SK-N-MC (cell line): ENCODE measurements at places on chromosomes 6 and 20.

DNA sequence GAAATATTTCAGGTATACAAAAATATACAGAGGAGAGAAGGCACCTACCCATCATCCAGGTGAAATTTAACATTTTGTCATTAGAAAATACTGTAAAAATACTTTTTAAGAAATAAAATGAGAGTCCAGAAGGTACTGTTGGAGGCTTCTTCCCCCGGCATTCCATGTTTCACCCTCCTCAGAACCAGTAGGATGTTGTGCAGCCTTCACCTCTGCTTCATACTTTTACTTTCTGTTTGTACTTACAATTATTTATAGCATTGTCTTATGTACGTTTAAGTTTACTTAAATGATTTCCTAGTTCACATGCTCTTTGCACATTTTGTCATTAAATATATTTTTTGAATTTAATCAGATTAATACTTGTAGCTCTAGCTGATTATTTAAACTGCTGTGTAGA is 30.9 kb downstream of the TMEM200A start:
- no peak for DNase-seq

- DNase-seq, result peak; percentile 39
Measured at GRCh38 chr6:158009114-158009891, 27.6 kb downstream of the SYNJ2 start.

DNA sequence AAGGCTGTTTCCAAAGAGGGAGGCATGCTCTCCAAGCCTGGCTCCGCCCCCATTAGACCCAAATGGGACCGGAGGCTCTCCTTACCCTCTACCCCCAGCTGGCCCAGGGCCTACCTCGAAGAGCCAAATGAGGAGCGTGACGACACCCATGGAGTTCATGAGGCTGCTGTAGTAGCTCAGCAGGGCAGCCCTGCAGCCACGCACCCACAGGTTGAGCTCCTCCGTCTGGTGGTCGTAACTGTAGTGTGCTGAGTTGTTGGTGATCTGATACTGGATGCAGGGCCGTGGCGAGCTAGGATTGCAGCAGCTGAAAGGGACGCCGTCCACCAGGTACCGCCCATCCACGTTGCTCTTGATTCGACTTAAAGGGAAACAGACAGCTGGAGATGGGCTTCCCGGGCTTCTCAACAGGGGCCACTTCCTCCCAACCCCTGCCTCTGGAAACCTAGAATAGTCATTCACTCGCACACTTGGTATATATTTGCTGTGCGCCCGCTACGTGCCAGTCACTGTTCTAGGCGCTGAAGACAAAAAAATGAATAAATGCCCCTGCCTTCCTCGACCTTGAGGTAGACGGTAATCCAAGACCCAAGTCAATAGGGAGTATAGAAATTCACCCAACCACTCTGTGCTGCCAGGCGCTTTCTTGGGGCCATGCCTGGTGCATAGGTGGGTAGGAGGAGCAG is 18.0 kb downstream of the PRPH2 start:
- no peak for DNase-seq

GRCh38 chr20:25624500-25624939 is 706 bp upstream of the NANP start:
- DNase-seq, result no peak

GRCh38 chr6:134046054-134046453 is 6.4 kb downstream of the SLC2A12 start:
- DNase-seq, result no peak

DNA sequence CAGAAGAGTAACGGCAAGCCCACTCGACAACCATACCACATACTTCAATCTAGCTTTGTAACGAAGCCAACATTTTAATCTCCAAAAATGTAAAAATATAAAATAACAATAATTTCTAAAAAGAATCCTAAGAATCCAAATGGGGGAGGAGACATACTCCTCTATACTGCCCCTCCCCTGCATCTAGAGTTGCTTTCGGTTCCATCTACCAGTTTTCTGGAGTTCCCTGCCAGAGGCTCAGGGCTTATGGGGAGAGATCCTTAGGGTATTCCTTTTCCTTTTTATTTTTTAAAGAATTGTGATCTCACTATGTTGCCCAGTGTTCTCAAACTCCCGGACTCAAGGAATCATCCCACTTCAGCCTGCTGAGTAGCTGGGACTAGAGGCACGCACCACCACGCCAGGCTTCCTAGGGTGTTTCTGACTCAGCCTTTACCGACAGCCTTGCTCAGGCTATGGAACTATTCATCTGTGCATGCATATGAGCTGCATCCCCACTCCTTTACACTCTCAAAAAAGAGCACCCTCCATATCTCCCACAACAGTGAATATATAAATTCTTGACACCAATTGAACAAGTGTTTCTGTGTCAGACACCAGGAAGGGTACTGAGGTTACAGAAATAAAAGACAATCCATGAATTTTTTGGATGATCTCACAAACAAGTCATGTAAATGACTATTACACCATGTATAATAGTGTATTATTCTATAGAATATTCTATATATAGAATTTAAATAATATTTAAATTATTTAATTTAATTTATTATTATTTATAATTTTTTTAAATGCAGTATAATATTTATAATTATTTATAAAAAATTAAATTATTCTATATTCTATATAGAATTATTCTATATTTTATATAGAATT is 40.7 kb upstream of the UBR2 start:
- DNase-seq, result no peak

GRCh38 chr6:166826264-166826663 is 130.1 kb downstream of the RNASET2 start:
- no peak for DNase-seq

GRCh38 chr6:6610031-6610591 is 21.6 kb downstream of the LY86 start:
- DNase-seq, result no peak

- no peak for DNase-seq
Measured at GRCh38 chr6:15340775-15341174, 94.9 kb downstream of the JARID2 start.

DNA sequence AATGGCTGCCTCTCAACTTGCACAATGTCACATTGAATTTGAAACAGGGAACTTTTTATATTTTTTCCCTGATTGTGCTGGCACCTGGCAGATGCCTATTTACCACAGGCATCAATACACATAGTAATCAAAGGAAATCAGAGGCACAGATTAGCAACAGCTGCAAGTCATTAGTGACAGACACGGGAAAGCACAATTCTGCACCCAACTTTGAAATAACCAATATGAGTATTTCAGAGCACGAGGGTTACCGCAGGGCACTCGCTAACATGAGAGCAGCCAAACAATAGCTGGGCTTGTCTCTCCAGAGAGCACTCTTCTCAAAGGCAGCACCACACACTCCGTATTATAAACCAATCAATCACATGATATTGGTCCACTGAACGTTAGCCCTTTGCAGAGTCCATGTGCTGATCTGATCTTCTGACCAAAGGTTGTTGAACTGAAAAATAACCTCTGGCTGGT is 149.5 kb downstream of the RNF144B start:
- no peak for DNase-seq

GRCh38 chr6:75210885-75211739 is 5.3 kb upstream of the COL12A1 start:
- DNase-seq, result peak; percentile 64

DNA sequence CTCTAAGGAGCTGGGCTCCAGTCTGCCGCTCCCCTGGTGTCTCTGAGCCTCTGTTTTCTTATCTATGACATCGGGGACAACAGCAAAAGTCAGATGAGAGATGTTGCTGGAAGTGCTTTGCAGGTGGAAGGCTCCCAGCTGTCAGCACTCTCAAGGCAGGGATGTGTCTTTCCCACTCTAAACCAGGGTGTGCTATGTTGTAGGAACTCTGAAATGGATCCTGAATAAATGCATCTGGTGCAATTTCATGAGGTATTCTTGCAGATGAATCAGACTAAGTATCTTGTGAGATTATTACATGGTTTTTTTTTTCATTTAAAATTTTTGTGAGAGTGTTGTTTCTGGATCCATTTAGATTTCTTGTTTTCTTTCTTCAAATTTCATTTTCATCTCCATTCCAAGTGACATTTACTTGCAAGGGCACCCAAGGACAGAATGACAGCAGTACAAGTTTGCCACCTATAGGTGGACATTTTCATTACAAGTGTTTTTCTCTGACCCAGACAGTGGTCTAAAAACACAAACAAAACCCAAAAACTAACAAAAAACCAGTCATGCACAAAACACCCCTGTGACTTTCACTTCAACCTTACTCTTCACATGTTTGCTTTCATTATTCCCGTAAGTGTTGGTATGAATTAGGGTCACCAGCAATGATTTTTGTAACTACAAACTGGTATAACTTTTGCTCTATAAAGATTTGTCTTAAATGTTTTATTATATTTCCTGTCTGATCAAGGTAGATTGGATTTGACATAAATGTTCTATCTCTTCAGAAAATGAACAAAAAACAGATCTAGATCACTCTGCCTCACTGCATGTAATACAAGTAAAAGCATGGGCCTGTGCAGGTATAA is 14.7 kb upstream of the SIM1 start:
- no peak for DNase-seq

- DNase-seq, result no peak
Measured at GRCh38 chr20:44784688-44785087, 25.7 kb downstream of the RIMS4 start.

DNA sequence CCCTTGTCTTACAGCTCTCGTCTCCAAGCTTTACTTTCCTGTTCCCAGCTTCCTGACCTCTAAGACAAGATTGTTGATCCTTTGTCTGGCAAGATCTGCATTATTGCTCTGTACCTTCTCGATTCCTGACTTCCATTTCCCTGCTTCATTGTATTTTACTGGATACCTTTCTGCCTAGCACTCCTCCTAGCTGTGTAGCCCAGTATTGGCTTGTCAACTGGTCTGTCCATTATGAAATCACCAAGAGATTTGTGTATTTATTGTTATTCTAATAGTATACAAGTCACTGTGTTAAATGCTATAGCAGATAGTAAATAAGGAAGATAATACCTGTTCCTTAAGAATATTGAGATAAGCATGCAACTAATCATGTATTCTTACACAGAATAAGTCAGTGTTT is 305.4 kb downstream of the CDKAL1 start:
- no peak for DNase-seq

- DNase-seq, result no peak
Measured at GRCh38 chr6:141117874-141118273, 1014.9 kb upstream of the GJE1 start.

DNA sequence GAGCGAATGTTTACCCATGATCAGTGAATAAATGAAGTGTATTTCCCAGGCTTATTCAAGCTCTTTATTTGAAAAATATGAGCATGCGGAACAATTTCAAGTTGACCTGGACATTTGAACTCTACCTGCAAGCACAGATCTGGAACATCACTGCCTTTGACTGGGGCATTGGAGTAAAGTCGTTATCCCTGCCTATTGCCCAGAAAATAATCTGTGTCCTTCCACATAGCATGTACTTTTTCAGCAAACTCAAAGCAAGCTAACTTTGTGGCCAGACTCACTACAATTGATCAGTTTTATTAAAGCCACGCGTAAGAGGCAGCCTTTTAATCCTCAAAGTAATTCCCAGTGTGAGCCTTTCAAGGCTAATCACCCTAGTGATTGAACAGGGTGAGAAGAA is 73.4 kb upstream of the PAK5 start:
- no peak for DNase-seq

GRCh38 chr20:1225263-1225782 is 521 bp upstream of the RAD21L1 start:
- DNase-seq, result no peak

- no peak for DNase-seq
Measured at GRCh38 chr6:75382634-75382900, 98.0 kb upstream of the TMEM30A start.

GRCh38 chr6:99362678-99363268 is 13.3 kb upstream of the FAXC start:
- no peak for DNase-seq

DNA sequence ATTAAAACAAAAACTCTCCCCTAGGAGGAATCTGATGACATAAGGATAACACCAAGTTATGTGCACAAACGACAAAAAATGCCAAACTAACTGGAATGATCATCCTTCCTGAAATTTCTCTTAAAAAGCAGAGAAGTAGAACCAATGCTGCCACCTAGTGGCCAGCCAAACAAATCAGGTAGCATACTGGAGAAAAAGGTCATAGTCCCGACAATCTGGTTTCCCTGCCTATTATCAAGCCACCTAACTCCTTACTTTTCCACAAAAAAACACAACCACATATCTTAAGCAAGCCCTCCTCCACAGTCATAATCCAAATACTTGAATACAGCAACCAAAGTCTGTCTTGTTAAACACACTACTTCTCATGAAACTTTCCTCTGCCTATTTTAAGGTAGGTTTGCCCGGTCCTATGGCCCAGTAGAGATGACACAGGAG is 5.3 kb downstream of the OARD1 start:
- DNase-seq, result peak; percentile 73

GRCh38 chr6:89034586-89035251 is 45.8 kb upstream of the PNRC1 start:
- DNase-seq, result no peak

DNA sequence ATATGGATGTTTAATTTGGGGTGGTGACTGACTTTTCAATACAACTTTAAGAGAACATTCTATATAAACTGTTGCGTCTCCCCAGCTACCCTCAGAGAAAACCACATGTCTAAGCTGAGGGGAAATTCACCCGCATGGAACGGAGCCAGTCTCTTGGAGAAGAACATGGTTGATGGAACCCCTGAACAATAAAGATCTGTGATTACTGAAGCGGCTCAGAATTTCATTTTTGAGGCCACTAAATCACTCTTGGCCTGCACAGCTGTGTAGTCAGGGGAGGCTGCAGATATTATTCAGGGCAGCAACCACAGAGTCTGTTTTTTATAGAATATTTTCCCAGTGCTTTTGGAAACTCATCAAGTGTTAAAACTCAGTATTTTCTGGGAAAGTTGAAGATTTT is 73.8 kb downstream of the EYA4 start:
- no peak for DNase-seq

DNA sequence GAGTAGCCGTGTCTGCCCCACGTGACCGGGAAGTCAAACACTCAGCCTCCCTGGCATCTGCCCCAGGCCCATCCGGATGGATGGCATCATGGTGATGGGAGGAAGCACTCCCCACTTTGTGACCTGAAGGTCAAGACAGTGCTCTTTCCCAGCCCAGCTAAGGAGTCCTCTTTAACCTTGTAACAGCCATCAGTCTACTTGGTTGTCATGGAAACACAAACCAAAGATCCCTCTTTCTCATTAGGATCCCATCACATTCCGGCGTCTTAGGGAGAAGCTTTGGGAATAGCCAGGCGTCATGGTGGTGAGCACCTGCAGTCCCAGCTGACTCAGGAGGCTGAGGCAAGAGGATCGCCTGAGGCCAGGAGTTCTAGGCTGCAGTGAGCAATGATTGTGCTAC is 90.9 kb upstream of the FOXC1 start:
- DNase-seq, result no peak
